ENCODE measurements at places on chromosomes 3 and 15.

- DNase-seq: no peak
Observed at GRCh38 chr15:83039206-83039605, 27.8 kb upstream of the C15orf40 start.

GRCh38 chr3:41175365-41175764 is 23.9 kb upstream of the CTNNB1 start:
- no peak for DNase-seq

DNA sequence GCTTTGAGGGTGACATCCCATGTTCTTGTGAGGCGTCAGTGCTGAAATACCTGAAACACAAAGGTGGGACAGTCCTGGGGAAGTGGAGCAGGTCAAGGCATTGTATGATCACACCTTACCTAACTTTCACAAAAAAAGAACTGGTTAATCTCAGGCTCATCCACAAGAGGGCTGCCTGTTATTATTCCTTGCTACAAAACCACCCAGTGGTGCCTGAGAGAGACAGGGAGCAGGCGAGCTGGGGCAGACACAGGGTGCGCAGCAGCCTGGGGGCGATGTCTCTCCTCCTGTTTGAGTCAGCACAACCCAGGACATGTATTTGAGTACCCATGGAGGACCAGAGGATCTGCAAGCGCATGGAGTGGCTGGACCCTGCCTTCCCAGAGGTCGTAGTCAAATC is 316.8 kb upstream of the ATP10A start:
- no peak for DNase-seq

GRCh38 chr3:185927501-185928200 is 10.2 kb downstream of the TRA2B start:
- DNase-seq: no peak

- no peak for DNase-seq
Observed at GRCh38 chr3:47469616-47470015, 6.1 kb downstream of the SCAP start.

DNA sequence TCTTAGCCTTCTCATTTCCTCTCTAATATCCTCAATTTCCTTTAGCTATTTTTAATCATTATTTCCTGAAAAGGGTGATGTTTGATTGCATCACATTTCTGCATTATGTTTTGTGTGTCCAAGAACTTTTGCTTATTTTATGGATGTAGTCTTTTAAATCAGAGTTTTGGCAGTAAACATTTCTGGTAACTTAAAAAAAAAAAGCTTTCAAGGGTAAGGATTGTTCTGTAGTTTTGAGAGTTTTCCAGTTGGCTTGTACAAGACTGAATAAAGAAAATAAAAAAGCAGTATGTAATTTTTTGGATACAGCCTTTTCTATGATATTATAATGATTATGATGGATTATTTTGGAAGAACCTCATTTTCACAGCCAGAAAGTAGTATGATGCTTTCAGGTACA is 99.4 kb downstream of the DHX36 start:
- DNase-seq: no peak

DNA sequence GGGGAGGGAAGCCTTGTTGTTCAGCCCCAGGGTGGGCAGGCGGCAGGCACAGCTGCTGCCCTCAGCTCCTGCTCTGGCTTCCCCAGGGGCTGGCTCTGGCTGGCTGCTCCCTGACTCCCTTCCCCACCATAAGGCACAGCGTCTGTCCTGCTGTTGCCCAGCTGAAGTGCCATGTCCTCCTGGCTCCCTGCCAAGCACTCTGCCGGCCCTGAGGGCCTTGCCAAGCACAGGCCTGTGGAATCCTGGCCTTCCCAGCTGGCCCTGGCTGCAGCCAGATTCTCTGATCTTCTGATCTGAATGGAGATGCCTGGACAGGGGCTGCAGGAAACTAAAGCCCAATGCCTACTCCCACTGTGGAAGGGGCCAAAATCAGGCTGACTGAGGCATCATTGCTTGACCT is 1.1 kb downstream of the IQCF6 start:
- DNase-seq: no peak

- DNase-seq: no peak
Observed at GRCh38 chr15:78075490-78076230, 1.9 kb downstream of the TBC1D2B start.

DNA sequence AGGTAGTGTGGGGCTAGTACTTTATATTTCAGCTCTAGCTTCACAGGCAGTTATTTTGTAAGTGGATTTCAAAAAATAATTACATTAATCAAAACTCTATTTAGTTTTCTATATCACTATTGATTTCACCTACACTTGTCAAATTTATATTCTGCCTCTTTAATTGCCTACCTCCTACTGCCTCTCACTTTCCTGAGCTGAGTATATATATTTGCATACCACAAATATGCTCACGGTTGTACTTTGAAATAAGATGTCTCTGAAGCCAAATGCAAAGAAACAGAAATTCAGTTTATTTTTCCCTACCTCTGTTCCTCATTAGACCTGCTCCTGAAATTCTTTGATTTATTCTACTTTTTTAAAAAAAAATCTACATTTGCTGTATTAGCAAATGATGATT is 309.3 kb upstream of the TGFBR2 start:
- no peak for DNase-seq

DNA sequence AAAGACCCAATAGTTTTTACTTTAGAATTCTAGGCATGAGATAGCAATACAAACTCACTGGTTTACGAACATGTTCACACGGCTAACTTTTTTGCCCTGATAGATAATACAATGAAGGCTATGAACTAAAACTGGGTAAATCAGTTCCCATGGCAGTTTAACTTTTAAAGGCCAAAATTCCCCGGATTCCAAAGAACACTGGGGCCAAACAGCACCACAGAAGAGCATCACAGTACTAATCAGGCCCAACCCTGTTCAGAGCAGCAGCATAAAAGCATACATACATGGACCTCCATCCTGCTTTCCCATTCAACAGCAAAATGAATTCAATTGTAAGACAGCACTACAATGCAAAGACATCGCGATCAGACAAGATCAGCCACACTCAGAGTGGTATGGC is 540.3 kb upstream of the CCDC54 start:
- DNase-seq: no peak

DNA sequence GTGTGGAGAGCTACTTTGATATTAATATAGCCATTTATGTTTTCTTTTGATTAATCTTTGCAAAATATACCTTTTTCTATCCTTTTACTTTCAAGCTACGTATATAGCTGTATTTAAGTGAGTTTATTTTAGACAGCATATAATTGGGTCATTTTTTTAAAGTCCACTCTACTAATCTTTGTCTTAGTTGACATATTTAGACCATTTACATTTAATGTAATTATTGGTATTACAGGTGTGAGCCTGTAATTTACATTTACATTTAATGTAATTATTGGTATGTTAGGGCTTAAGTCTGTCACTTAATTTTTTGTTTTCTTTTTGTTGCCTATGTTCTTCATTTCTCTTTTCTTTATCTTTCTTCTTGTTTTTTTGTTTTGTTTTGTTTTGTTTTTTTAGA is 3.8 kb upstream of the CELF6 start:
- DNase-seq: no peak

DNA sequence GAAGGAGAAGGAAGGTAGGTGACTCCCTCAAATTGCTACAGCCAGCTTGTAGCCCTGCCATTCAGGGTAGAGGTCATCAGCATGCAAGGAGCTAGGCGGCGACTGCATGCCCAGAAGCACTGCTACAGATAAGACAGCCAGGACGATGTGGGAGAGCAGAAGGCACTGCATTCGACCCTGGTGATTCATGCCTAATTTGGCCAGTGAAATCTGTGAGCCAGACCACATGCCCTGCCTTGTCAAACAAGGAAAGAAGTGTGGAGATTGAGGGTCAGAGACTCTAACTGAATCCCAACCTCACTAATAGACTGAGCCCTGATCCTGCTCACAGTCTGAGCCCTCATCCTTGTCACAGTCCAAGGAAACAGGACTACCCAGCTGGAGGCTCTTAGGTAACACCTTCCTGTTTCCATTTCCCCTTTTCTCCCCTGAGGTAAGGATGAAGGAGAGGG is 86.6 kb downstream of the LINGO1 start:
- no peak for DNase-seq

- peak; percentile 17 for DNase-seq
Observed at GRCh38 chr15:34365091-34365825, 1.7 kb downstream of the LPCAT4 start.

DNA sequence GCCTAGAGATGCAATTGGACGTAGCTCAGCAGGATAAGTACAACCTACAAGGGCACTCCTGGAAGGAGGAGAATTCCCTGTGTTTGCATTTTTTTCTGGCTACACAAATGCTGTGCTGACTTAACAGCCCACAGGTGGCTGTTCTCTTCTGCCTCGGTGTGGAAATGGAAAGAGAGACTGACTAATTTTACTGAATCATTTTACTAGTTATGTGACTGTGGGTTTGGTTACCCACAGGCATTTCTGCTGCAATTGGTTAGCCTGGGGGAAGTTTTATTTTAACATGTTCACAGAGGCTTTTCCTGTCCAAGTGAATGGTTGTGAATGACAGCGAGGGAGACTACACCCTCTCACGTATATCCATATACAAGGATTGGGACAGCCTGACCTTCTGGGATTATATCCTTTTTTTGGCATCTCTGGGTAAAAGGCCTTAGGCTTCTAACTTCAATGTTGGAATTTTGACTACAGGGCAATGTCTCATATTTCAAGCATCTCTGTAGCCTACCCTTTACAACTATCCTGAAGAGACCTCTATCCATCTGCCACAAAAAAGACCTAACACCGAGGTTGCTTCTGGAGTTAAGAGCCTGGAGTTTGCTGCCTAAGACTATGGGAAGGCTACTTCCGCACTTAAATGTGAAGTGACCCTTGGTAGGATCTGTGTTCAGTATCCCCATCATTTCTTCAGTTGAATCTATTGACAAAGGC is 67.2 kb upstream of the TP63 start:
- no peak for DNase-seq

- no peak for DNase-seq
Observed at GRCh38 chr3:136171097-136171542, 25.0 kb downstream of the MSL2 start.

- no peak for DNase-seq
Observed at GRCh38 chr3:194930377-194931204, 244.9 kb downstream of the FAM43A start.

GRCh38 chr15:73254598-73254997 is 114.2 kb downstream of the HCN4 start:
- DNase-seq: no peak

DNA sequence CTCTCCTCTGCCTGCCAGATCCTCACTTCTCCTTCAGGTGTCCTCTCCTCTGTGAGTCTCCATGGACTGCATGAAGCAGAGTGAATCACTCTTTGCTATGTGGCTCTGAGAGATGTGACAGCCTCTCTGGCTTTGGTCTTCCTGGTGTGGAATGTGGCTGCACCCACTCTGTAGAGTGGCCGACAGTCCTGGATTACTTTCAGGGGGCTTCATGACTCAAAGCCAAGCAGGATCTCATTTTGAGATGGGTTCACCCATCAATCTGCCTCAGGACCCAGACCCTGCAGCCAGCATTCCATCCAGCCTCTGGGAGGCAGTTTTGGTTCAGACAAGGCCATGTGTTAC is 221.9 kb upstream of the LYSMD4 start:
- DNase-seq: no peak

DNA sequence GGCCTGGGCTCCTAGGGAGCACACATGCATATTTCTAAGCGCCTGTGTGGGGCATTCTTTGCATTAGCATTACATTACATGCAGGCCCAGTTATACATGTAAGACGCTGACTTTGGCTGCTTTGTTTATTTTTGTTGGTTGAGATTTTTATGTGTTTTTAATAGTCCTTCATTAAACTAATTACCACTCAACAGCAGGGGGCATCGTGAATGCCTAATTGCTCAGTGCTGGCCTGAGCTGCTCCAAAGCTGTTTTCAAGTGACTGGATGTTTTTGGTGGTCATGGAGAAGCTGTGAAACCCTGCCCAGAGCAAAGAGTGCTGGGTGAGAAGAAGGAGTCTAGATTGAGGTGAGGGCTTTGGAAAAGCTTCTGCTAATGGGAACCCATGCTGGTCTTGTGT is 41.5 kb downstream of the GPD1L start:
- DNase-seq: no peak

GRCh38 chr3:197021231-197021630 is 8.4 kb downstream of the MELTF start:
- DNase-seq: no peak

DNA sequence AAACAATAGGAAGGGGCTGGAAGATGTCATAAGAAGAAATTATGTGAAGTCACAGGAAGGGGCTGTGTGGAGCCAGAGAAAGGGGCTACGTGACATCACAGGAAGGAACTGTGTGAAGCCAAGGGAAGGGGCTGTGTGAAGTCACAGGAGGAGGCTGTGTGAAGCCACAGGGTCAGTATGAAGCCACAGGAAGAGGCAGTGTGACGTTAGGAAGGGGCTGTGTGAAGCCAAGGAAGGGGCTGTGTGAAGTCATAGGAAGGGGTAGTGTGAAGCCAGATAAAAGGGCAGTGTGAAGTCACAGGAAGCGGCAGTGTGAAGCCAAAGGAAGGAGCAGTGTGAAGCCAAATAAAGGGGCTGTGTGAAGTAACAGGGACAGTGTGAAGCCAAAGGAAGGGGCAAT is 32.5 kb downstream of the GASK1A start:
- no peak for DNase-seq

GRCh38 chr3:123687286-123687685 is 102.4 kb upstream of the HACD2 start:
- DNase-seq: no peak

GRCh38 chr15:24886538-24886937 is 68.2 kb upstream of the SNRPN start:
- no peak for DNase-seq

DNA sequence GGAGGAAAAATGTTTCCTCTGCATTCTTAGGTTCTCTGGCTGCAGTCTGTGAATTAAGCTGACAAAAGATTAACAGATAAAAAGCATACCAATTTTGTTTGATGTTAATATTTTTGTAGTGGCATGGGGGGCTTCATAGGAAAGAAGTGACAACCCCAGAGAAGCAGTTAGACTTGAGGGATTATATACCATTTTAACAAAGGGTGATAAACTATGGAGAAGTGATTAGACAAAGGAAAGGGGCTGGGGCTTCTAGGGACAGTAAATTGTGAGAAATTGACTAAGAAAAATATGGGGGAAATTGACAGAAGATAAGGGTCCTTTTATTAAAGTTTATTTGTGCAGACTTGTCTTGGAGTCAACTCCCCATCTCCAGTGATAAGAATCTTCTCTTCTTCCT is 55.7 kb upstream of the NR2E3 start:
- no peak for DNase-seq

- DNase-seq: no peak
Observed at GRCh38 chr3:177516158-177517011, 319.1 kb upstream of the TBL1XR1 start.

DNA sequence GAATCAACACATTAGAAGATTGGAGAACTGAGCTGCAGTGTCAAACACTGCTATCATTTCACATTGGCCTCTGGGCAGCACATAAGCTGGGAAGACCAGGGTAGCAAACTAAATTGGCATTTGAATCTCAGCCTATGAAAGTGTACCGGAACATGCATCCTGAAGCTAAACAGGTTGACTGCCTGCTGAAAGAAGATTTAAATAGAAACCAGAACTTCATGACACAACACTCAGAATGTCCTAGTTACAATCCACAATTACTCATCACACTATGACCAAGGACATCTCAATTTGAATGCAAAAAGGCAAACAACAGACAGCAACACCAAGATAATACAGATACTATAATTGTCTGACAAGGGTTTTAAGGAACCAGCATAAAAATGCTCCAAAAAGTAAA is 26.2 kb downstream of the TM2D3 start:
- no peak for DNase-seq

- DNase-seq: no peak
Observed at GRCh38 chr3:159818399-159818798, 170.2 kb upstream of the IL12A start.

GRCh38 chr3:65979162-65979561 is 59.6 kb downstream of the MAGI1 start:
- DNase-seq: no peak
